ENCODE measurements at places on chromosomes 7 and 10.

DNA sequence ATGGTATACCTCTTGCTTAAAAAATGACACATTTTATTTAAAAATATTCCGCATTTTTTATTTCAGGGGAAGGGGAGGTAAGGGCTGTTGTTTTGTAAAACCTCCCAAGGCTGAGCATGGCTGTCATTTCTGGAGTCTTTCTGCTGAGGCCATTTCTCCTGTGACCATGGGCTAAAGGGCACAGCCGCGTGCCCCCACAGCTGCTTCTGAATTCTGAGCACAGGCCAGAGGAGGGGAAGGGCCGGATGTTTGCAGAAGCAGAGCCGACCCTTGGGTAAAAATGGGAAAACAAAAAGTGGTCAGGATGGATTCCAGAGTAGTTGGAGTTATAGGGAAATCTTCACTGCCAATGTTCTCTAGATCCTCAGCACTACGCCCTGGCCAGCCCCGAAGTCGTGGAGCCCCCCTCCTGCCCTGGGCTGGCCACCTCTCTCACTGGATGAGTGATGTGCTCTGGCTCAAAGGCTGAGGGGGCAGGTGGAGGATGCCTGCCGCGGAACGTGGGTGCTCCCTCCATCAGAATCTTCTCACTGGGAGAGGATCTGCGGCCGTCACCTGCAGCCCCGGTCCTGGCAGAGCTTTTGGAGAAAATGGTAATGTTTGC, 131.3 kb upstream of the ZEB1 start:
- DNase-seq, result no peak

GRCh38 chr10:71099731-71100361, 112.5 kb upstream of the UNC5B start:
- DNase-seq, result no peak

GRCh38 chr10:43854007-43854406, 205.3 kb upstream of the ZNF32 start:
- no peak for DNase-seq

DNA sequence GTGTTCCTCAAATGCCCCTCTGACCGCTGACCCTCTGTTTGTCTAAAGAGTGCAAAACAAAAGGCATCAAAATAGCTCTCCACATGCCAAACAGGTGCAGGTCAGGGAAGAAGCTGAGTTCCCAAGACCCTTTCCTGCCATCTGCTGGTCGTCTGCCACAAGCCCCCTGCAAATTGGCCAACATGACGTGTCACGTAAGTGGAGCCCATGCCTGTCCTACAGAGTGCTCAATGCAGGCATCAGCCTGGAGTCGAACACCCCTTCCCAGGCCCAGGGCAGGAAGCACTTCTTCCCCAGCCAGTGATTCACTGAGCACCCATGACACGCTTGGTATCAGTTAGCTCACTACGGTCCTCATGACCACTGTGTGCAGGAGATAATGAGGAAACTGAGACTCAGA, 14.1 kb downstream of the TMEM72 start:
- no peak for DNase-seq

GRCh38 chr10:129509835-129510234, 42.8 kb downstream of the MGMT start:
- no peak for DNase-seq

- no peak for DNase-seq
Measured at GRCh38 chr7:43303740-43304241, 191.3 kb downstream of the HECW1 start.

DNA sequence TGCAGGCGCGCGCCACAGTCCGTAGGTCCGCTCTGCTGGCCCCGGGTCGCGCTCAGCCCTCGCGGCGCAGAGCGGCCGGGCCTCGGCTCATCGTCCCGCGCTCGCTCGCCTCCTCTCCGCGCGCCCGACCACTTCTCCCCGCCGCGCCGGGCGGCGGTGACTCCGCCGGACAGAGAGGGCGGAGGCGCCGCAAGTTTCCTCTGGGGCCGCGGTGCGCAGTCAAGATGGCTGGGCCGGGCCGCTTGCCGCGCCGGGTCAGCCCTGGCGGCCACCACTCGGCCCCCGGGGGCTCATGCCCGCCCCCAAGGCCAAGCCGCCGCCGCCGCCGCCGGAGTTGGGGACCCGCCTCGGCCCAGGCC, 441 bp downstream of the FZD8 start:
- DNase-seq, result no peak

GRCh38 chr10:74925291-74925690, 98.9 kb downstream of the KAT6B start:
- DNase-seq, result no peak

DNA sequence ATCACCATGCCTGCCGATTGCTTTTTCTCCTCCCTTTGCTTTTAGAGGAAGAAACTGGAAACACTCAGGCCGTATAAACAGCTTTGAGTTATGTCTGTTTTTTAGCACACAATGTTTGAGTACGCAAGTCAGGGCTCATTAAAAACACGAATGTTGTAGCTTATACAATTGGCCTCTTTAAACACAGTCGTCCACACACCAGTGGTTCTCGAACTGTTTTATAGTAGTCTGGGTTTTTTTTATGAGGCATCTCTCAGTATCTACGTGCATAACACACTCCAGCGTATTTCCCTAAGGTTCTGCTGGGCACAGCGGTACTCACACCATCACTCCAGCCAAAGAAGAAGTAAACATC, 13.4 kb upstream of the CARD11 start:
- no peak for DNase-seq

- no peak for DNase-seq
Measured at GRCh38 chr10:129122846-129123245, 344.2 kb upstream of the MGMT start.

- DNase-seq, result no peak
Measured at GRCh38 chr10:89167915-89168314, 39.2 kb downstream of the CH25H start.

GRCh38 chr10:31819391-31819820, 109.2 kb downstream of the ARHGAP12 start:
- no peak for DNase-seq

GRCh38 chr10:59844436-59844835, 61.9 kb downstream of the CCDC6 start:
- DNase-seq, result no peak

DNA sequence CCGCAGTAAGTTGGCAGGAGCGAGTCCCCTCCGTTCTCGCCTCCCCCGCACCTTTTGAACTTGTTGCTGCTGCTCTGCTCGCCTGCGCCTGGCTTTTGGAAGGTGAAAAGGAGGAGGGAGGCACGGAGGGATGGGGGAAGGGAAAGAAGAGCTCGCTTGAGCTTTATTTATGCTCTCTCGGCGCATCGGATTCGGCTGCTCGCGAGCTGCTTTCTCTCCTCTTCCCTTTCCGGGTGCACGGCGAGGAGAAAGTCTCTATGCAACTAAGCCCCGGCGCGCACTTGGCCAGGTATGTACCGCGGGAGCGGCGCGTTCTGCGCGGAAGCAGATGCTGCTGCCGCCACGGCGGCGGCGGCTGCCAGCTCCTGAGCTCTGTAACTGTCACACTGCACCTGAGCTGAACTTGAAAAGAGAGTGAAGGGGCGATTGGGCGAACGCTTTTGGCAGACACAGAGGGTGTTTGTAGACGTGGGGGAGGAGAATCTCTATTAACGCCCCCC, 551 bp downstream of the KCND2 start:
- no peak for DNase-seq

DNA sequence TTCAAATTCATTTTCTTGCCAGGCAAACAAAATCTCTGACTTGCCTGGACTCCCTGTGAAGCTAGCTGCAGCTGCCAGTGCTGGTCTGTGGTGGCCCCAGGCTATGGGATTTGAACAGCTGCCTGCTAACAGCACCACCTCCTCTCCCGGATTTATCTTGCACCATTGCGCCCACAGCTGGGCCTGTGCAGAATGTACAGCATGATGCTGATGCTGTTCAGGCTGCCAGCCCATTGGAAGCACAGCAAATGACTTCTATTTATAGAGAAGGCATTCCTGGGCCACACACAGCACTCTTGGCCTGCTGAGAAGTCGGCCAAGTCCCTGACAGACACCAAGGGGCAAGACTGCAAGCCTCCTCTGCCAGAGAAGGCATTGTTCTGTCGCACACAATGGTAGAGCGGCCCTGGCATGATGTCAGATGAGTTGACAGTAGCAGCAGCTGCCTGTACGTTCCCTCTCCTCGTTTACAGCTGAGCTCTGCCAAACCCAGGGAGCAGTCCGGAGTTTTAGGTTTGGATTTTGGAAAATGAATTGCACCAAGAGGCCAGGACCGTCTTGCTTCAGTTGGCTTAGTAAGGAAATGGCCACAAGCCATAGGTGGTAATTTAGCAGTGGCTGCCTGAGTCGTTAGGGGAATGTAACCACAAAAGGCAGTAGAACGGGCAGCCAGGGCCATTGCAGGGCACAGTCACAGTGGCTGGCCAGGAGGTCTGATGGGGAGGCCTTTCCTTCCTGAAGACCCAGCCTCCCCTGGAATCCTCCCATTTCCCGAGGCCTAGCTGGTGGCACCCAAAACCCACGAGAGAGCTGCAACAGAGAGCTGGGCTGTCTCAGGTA, 38.5 kb downstream of the MTURN start:
- no peak for DNase-seq

DNA sequence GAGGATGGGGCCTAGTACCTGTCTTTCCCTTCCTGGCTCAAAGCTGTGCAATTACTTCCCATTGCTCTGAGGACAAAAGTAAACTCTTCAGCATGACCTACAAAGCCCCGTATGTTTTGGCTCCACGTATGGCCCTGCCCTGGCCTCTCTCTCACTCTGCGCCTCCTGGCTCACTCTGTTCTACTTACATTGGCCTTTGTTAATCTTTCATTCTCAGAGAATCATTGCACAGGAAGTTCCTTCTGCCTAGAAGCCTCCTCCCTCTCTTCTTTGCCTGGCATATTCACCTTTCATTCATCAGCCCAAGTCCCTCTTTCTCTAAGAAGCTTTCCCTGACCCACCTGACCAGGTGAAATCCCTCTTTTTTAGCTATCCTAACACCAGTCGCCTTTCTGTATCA, 23.9 kb downstream of the LIPM start:
- no peak for DNase-seq

GRCh38 chr7:123292227-123292626, 92.5 kb upstream of the SLC13A1 start:
- no peak for DNase-seq

DNA sequence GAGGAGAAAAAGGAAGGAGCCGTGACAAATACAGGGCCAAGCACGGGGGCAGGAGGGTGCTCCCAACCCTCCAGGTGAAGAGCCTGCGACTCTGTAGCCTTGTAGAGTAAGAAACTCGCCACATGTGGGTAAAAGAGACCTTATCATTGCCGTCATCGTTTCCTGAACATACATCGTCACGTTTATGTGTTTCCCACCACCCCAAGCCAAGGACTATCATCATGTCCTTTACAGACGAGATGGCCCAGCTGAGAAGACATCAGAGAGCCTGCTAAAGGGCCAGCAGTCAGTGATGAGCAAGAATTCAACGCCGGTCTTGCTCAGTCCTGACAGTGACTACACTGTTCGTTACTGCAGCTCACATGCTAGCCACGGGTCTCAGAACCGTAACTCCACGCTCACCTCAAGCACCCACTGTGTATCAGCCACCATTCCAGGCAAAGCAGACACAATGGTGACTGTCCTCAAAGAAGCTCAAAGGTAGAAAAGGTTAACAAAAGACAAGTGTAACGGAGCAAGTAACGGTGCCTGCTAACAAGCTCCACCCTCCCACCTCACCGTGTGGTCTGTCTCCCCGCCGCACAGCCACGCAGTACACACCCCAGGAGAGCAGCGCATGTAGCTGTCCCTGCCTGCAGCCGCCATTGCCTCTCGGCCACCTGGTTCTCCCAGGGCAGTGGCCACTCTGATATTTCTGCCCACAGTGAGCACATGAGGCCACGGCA, 147.8 kb downstream of the MAD1L1 start:
- no peak for DNase-seq

GRCh38 chr10:62820586-62820985, 4.4 kb upstream of the EGR2 start:
- DNase-seq, result no peak

GRCh38 chr7:26197153-26198115, 3.1 kb downstream of the HNRNPA2B1 start:
- no peak for DNase-seq

DNA sequence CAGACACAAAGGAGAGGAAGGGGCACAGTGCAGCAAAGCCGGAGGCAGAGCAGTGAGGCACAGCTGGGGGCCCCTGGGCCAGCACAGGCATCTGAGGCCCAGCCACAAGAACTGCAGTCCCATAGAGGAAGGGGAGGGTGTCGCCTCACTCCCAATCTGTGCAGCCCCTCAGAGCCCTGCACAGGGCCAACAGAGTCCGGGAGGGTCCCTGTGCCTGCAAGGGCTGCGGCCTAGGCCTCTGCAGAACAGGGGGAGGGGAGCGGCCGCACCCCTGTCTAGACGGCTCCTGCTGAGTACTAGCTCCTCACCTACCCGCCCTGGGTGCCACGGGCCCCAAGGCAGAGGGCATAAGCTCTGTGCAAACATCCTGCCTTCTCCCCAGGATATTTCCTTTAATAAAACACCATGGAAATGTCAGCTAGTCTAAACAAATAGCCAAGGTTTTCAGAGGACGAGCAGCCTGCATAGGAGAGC, 32.4 kb upstream of the RET start:
- DNase-seq, result no peak

- DNase-seq, result no peak
Measured at GRCh38 chr10:59903871-59904270, 2.5 kb downstream of the CCDC6 start.

- DNase-seq, result no peak
Measured at GRCh38 chr7:92745241-92745640, 91.1 kb downstream of the CDK6 start.

GRCh38 chr10:73061743-73062142, 34.9 kb downstream of the P4HA1 start:
- no peak for DNase-seq

Data from activated naive CD4-positive, alpha-beta T cell (primary cell).